ENCODE measurements at places on chromosomes 3 and 15. TPM values are rescaled to one million over a fixed set of nuclear protein-coding genes. Genes with fewer than 3 reads are reported as not detected.

- no peaks in the 10 kb centered on the region for H3K36me3 ChIP-seq
- H3K27ac ChIP-seq: no peak overlapping the region
- H3K27me3 ChIP-seq: no peaks in the 10 kb centered on the region
- DNase-seq: no peak
- peaks cover 23% of the 10 kb centered on the region for H3K4me1 ChIP-seq
Observed at GRCh38 chr3:36881735-36882134, 63.1 kb downstream of the TRANK1 start.

GOLGA8R gene
- total RNA-seq: 0.66 TPM

GRCh38 chr3:36813305-36813704, 49.0 kb upstream of the DCLK3 start:
- no peaks in the 10 kb centered on the region for H3K27me3 ChIP-seq
- H3K36me3 ChIP-seq: no peaks in the 10 kb centered on the region
- DNase-seq: no peak
- H3K4me3 ChIP-seq: no peak overlapping the region
- no peak overlapping the region for H3K27ac ChIP-seq

BFSP2 gene
- total RNA-seq: not detected

DNA sequence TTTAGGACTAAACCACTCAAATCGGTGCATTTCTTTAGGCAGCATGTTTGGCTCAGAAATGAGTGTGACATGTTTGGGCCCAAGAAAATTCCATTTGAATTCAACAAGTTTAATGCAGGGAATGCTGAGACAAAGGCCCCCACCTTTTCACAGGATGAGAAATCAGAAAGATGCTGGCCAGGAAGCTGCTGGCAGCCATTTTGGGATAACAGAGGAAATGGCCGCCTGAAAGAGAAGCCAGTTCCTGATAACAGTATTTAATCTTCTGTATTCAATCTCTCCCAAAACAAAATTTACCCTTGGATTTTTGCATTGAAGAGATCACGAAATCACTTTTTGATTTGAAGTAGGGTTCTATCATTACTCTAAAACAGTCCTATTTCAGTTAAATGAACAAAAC, 350.9 kb downstream of the SLC9A9 start:
- H3K27ac ChIP-seq: no peak overlapping the region
- DNase-seq: no peak
- no peak overlapping the region for H3K4me3 ChIP-seq
- no peaks in the 10 kb centered on the region for H3K4me1 ChIP-seq
- H3K27me3 ChIP-seq: no peaks in the 10 kb centered on the region
- H3K36me3 ChIP-seq: no peaks in the 10 kb centered on the region

DNA sequence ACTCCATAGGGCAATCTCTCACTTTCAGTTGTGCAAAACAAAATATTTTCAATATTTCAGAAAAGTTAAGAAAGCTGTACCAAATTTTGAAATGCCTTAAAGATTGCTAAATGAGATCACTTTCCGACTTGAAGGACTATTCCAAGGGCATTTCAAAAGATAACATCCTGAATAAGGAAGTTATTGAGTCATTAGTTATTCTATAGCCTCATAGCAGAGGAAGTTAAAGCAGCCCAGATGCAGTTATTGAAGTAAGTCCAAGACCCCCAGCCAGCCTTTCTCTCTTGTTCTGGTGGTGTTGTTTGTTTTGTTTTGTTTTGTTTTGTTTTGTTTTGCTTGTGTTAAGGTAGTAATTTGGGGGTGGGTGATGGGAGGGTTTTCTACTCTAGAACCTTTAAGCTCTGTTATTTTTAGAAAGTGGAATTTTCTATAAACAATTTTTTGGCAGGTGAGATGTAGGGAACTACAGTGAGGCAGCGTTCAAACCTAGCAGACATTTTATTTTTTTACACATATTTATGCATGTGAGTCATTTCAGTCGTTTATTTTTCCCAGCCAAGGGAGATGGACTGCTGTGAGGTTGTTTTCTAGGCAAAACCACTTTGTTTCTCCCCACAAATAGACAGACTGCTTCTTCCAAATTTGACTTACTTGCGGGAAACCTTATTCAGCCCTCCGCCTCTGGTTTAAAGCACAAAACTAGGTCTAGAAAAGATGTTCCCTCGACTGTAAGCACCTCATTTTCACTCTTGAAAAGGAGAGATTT, 216.3 kb upstream of the ARPP21 start:
- no peaks in the 10 kb centered on the region for H3K27me3 ChIP-seq
- H3K4me1 ChIP-seq: no peaks in the 10 kb centered on the region
- no peaks in the 10 kb centered on the region for H3K36me3 ChIP-seq

GRCh38 chr3:98513091-98513511, 9.6 kb downstream of the CLDND1 start:
- no peak overlapping the region for H3K4me3 ChIP-seq
- H3K27me3 ChIP-seq: no peaks in the 10 kb centered on the region
- peaks cover 15% of the 10 kb centered on the region for H3K36me3 ChIP-seq
